A549 treated with Hydrocortisone at 1 μM for 4 hours (cell line): ENCODE measurements at places on chromosomes 6 and 20. TPM values are rescaled to one million over a fixed set of nuclear protein-coding genes. Genes with fewer than 3 reads are reported as not detected.

The ZNF343 gene
- 12.2 to 18.7 TPM (median 12.8 TPM) in 5 replicates for total RNA-seq

The TDP2 gene
- total RNA-seq = 27.4 to 31.6 TPM (median 30.0 TPM) in 5 replicates

The PKIB gene
- total RNA-seq = 0.59 to 0.75 TPM (median 0.73 TPM) in 5 replicates

The BPIFB2 gene
- total RNA-seq = not detected in 5 replicates

The DEF6 gene
- 0.07 to 0.26 TPM (median 0.09 TPM) in 3 of 5 replicates, not detected in the others for total RNA-seq

The GGT7 gene
- 7.0 to 8.4 TPM (median 7.5 TPM) in 5 replicates for total RNA-seq

The INSM1 gene
- not detected in 5 replicates for total RNA-seq

The AP5S1 gene
- total RNA-seq = 15.1 to 18.7 TPM (median 17.1 TPM) in 5 replicates

The VSX1 gene
- total RNA-seq = 0.68 to 1.0 TPM (median 0.99 TPM) in 5 replicates

The IMPG1 gene
- not detected in 5 replicates for total RNA-seq

The GNAS-AS1 gene
- not detected in 5 replicates for total RNA-seq

The UBD gene
- total RNA-seq = 0.31 to 0.97 TPM (median 0.61 TPM) in 5 replicates

The BHLHE23 gene
- total RNA-seq = not detected in 5 replicates

The LRFN2 gene
- 0.02 TPM in 1 of 5 replicates, not detected in the others for total RNA-seq

The FAM83D gene
- total RNA-seq = 62.2 to 69.8 TPM (median 65.9 TPM) in 5 replicates
